ENCODE measurements at places on chromosomes 3 and 15. TPM values are rescaled to one million over a fixed set of nuclear protein-coding genes. Genes with fewer than 3 reads are reported as not detected.

DNA sequence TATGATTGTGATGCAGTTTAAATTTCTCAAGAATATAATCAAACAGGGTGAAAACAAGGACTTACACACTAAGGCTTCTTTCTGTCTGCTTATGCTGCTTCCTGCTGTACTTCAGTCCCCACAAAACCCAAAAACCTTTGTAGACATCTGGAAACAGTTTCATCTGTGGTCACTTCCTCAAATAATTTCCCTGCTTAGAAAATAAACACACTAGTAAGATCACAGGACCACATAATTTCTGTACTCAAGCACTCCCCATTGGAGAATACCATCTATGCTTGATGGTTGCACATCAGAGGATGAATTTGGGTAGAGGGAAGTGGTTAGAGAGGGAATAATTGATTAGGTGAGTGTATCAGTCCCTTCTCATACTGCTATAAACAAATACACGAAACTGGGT, 266.2 kb downstream of the LSAMP start:
- DNase-seq, result no peak
- no peaks in the 10 kb centered on the region for H3K27me3 ChIP-seq
- no peak overlapping the region for H3K4me3 ChIP-seq
- no peaks in the 10 kb centered on the region for H3K4me1 ChIP-seq
- H3K36me3 ChIP-seq, result no peaks in the 10 kb centered on the region

GRCh38 chr3:112778353-112778948, 68.2 kb downstream of the CD200R1L start:
- peak overlapping the region; percentile 25 for H3K27ac ChIP-seq
- no peaks in the 10 kb centered on the region for H3K36me3 ChIP-seq
- no peak for DNase-seq
- no peaks in the 10 kb centered on the region for H3K4me1 ChIP-seq

The ZPLD1 gene
- total RNA-seq, result not detected

GRCh38 chr15:67077641-67078215, 12.3 kb downstream of the SMAD3 start:
- H3K4me1 ChIP-seq, result peaks cover 98% of the 10 kb centered on the region
- H3K36me3 ChIP-seq, result no peaks in the 10 kb centered on the region
- peak; percentile 77 for DNase-seq
- no peak overlapping the region for H3K4me3 ChIP-seq

The ZBED2 gene
- total RNA-seq, result not detected

The TRPM1 gene
- total RNA-seq, result not detected

DNA sequence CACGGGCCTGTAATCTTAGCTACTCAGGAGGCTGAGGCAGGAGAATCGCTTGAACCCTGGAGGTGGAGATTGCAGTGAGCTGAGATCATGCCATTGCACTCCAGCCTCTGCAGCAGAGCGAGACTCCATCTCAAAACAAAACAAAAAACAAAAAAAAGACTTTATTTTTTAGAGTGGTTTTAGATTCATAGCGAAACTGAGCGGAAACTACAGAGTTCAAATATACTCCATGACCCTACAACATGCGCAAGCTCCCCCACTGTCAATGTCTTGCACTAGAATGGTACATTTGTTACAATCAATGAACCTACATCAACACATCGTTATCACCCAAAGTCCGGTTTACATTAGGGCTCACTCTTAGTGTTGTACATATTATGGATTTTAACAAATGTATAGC, 2.2 kb upstream of the CRTAP start:
- H3K4me3 ChIP-seq, result no peak overlapping the region
- no peak overlapping the region for H3K27ac ChIP-seq
- peaks cover 7% of the 10 kb centered on the region for H3K4me1 ChIP-seq
- no peak for DNase-seq
- no peaks in the 10 kb centered on the region for H3K36me3 ChIP-seq

The SKIC8 gene
- total RNA-seq, result 46.8 TPM

The HTR3E gene
- 0.80 TPM for total RNA-seq

DNA sequence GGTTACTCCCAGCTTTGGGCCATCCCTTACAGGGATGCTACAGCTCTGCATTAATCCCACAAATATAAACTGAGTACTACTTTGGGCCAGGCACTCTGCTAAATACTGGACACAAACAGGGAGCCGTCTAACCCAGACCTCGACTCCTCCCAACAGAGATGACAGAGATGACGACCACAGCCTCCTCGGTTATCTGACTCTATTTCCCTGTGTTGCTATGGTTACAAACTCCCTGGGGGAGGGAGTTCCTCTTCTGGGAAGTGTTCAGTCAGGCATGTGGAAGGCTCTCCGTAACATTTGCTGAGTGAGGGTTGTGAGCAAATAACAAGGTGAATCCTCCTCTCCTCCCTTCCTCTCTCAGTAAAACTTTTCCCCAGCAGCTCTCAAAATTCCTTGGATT, 6.7 kb upstream of the CMTM7 start:
- no peaks in the 10 kb centered on the region for H3K36me3 ChIP-seq
- no peaks in the 10 kb centered on the region for H3K27me3 ChIP-seq
- H3K27ac ChIP-seq, result no peak overlapping the region
- H3K4me1 ChIP-seq, result no peaks in the 10 kb centered on the region
- H3K4me3 ChIP-seq, result no peak overlapping the region
- no peak for DNase-seq

DNA sequence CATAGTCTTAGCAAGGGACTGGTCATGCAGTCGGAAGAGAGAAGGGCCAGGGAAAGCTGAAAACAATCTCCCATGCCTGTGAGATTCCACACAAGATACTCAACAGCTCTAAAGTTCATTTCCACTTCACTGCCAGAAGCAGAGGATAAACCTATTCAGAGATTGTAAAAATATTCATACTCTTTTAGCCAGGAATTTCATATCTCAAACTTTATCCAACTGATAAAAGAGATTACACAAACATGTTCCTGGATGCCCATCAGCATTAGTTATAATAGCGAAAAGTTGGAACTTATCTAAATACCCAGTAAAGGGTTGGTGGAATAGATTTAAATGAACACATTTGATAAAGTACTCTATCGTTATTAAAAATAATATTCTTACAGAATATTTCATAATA, 75.2 kb upstream of the ARHGEF3 start:
- no peaks in the 10 kb centered on the region for H3K27me3 ChIP-seq
- H3K4me1 ChIP-seq, result no peaks in the 10 kb centered on the region
- no peak overlapping the region for H3K4me3 ChIP-seq
- no peak for DNase-seq

GRCh38 chr3:61250784-61251173, 473 bp downstream of the FHIT start:
- peaks cover 13% of the 10 kb centered on the region for H3K4me1 ChIP-seq
- H3K27me3 ChIP-seq, result no peaks in the 10 kb centered on the region
- peak overlapping the region; percentile 82 for H3K27ac ChIP-seq
- no peaks in the 10 kb centered on the region for H3K36me3 ChIP-seq

DNA sequence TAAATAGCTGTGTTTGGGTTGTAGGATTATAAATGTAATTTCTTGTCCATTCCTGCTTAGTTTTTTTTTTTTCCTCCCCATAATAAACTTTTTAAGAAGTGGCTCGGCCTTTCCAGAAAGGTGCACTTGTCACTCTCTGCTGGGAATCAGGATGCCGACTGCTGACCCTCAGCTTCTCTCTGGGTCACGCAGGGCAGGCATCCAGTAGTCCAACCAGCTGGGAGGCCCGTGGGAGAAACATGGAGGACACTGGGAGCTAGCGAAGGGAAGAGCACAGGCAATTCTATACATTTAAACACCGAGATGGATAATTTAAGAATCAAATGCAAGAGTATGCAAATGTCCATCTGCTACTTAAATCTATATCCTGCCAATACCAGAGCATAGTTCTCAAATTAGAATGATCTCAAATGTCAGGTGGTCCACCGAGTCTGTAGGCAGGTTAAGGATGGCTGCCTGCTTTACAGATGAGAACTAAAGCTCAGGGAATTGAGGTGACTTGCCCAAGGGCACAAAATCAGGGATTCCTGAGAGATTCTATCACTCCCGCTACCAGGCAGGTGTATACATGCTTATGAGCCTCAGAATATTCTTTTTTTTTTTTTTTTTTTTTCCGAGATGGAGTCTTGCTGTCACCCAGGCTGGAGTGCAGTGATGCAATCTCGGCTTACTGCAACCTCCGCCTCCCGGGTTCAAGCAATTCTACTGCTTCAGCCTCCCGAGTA, 64.5 kb downstream of the DAPK2 start:
- DNase-seq, result no peak
- H3K4me1 ChIP-seq, result peaks cover 7% of the 10 kb centered on the region

- no peaks in the 10 kb centered on the region for H3K27me3 ChIP-seq
- no peaks in the 10 kb centered on the region for H3K36me3 ChIP-seq
Observed at GRCh38 chr3:64673159-64673715, 14.6 kb downstream of the ADAMTS9 start.

The DAZL gene
- total RNA-seq, result not detected

The SGO1 gene
- not detected for total RNA-seq

DNA sequence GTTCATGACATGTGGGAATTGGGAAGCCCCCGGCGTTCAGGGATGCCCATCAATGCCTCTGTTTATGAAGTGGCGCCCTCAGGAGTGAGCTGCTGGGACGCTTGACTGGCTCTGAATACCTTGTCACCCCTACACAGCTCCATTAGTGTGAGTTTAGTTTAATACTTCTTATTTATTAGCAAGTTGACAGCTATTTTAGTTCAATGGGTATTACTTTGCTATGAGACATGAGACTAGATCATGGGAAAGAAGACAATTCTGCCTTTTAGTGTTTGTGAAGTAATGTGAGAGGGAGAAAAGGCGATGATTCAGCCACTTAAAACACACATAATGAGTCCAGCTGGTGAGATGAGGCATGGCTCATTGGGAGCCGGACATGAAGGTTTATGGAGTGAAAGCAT, 678.5 kb downstream of the NR2F2 start:
- H3K4me3 ChIP-seq, result no peak overlapping the region
- no peak overlapping the region for H3K27ac ChIP-seq
- no peak for DNase-seq
- no peaks in the 10 kb centered on the region for H3K36me3 ChIP-seq

The ECE2 gene
- not detected for total RNA-seq

DNA sequence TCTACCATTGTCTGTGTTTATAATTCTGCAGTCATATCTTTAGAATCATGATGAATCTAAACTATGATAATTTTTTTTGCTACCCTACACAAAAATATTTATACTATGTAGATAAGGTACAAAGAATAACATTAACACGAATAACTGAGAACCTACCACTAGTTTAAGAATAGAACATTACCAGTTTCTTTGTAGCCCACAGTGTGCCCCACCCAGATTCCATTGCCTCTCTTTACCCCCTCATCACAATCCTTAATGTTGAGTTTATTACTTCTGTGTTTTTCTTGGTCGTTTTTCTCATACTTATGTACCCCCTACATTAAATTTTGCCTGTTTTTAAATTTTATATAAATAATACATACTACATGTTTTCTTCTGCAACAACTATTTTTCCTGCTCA, 140.5 kb downstream of the BBX start:
- no peaks in the 10 kb centered on the region for H3K27me3 ChIP-seq
- no peak for DNase-seq
- peaks cover 23% of the 10 kb centered on the region for H3K4me1 ChIP-seq
- no peaks in the 10 kb centered on the region for H3K36me3 ChIP-seq
- no peak overlapping the region for H3K4me3 ChIP-seq

DNA sequence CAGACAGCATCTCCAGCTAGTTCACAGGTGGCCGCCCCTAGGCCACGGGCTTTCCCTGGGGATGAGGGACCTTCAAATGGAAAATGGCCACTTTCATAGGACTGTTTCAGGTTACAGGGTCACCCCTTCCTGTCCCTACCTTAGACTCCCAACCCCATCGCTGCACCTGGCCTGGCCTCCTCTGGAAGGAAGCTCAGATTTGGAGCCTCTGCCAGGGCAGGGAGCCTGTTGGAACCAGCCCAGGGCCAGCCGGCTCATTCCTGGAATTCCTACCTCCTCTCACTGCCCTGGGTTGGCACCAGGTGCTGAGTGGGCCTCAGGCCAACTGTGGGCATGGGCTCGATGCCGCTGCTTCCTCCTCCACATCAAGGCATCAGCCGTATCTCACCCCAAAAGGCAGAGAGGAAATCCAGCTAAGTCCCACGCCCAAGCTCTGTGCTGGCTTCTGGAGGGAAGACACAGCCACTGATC, 42.2 kb downstream of the KLHL25 start:
- H3K4me3 ChIP-seq, result no peak overlapping the region
- H3K36me3 ChIP-seq, result peaks cover 8% of the 10 kb centered on the region
- H3K4me1 ChIP-seq, result peaks cover 10% of the 10 kb centered on the region
- DNase-seq, result no peak
- H3K27me3 ChIP-seq, result no peaks in the 10 kb centered on the region
- H3K27ac ChIP-seq, result no peak overlapping the region

- H3K4me1 ChIP-seq, result peaks cover 34% of the 10 kb centered on the region
- H3K27me3 ChIP-seq, result no peaks in the 10 kb centered on the region
- no peaks in the 10 kb centered on the region for H3K36me3 ChIP-seq
- H3K4me3 ChIP-seq, result peak overlapping the region; percentile 96
- peak overlapping the region; percentile 96 for H3K27ac ChIP-seq
Observed at GRCh38 chr3:100401674-100402041, 319 bp downstream of the LNP1 start.

DNA sequence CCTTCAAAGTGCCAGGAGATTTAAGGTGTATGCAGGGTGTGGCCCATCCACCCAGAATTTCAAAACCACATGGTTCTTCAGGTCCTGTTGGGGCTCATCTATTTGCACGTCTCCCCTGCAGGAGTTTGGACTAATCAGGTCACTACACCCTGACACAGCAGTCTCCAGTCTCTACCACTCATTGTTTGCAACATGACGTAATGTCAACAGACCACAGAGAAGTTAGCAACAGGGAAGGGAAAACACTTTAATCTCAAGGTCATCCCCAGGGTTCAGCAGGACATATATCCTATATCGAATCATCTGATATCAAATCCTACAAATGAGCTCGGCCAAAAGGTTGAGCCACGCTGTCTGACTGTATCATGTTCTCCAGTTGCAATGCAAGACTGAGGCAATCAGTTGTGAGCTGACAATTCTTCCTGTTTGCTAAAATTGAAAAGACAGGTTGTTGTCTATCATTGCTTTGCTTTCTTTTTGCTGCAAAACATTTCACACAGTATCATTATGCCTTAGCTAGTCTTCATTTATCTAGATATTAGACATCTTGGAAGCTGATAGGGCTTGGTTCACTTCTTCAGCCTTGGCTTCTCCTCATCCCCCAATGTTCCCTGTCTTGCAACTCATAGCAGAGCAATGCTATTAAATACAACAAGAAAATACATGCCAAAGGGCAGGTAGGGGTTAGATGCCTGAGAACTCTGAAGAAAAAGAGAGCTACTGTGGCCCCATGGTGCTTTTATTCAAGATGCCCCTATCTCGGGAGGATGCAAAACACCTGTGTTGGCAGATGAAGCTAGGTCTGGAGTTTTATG, 13.4 kb upstream of the LEKR1 start:
- H3K4me1 ChIP-seq, result peaks cover 26% of the 10 kb centered on the region
- no peak overlapping the region for H3K27ac ChIP-seq
- no peaks in the 10 kb centered on the region for H3K27me3 ChIP-seq
- no peak overlapping the region for H3K4me3 ChIP-seq
- DNase-seq, result no peak
- H3K36me3 ChIP-seq, result no peaks in the 10 kb centered on the region

The GOLGA8G gene
- not detected for total RNA-seq

DNA sequence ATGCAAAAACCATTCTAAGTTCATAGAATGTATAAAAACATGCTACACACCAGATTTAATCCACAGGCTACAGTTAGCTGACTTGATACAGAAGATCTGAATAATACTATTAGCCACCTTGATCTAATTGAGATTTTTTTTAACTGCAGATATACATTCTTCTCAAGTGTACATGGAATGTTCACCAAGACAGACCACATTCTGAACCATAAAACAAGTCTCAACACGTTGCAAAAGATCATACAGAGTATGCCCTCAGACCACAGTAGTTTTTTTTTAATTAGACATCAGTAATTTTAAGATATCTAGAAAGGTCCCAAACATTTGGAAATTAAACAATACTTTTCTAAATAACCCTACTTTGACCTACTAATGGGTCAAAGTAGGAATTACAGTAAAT, 83.3 kb downstream of the FGF7 start:
- no peak overlapping the region for H3K4me3 ChIP-seq
- DNase-seq, result no peak
- H3K4me1 ChIP-seq, result no peaks in the 10 kb centered on the region
- no peaks in the 10 kb centered on the region for H3K36me3 ChIP-seq
- no peak overlapping the region for H3K27ac ChIP-seq

The ACOX2 gene
- 125 TPM for total RNA-seq
